ENCODE measurements at places on chromosomes 11 and 22.

DNA sequence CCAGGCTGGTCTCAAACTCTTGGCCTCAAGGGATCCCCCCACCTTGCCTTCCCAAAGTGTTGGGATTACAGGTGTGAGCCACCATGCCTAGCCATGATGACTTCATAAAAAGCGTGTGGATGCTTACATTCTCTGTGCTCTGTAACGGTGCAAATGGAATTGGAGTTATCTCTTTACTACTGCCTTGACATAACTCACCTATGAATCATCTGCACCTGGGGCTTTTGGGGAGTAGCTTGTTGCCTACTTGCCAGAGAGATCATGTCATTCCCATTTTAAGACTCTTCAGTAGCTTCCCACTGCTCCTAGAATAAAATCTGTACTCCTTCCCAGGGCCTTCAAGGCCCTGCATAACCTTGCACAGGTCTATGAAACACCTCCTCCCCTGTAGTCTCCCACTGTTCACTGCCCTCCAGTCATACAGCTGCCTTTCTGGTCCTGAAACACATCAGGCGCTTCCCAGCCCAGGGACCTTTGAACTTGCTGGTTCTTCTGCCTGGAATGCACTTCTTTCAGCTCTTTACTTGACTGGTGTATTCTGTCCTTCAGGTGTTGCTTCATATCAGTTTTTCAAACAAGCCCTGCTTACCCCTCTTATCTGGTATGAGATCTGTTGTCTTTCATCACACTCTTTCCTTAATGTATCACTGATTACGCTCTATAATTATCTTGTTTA is 19.6 kb upstream of the MOGAT2 start:
- no peak for DNase-seq

- no peak for DNase-seq
Measured at GRCh38 chr11:44304091-44305025, 5.6 kb downstream of the ALX4 start.

DNA sequence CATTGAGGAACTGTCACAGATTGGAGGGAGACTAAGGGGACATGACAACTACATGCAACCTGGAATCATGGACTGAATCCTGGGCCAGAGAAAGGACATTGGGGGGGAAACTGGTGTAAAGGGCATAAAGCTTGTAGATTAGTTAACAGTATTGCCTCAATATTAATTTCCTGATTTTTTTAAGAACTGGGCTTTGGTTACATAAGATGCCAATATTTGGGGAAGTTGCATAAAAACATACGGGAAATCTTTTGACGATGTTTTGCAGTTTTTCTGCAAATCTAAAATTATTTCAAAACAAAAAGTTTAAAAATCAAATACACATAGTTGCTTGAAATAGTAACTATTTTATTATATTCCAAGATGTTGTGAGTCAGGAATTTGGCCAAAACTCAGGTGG is 2.9 kb upstream of the FOLR3 start:
- DNase-seq: no peak

DNA sequence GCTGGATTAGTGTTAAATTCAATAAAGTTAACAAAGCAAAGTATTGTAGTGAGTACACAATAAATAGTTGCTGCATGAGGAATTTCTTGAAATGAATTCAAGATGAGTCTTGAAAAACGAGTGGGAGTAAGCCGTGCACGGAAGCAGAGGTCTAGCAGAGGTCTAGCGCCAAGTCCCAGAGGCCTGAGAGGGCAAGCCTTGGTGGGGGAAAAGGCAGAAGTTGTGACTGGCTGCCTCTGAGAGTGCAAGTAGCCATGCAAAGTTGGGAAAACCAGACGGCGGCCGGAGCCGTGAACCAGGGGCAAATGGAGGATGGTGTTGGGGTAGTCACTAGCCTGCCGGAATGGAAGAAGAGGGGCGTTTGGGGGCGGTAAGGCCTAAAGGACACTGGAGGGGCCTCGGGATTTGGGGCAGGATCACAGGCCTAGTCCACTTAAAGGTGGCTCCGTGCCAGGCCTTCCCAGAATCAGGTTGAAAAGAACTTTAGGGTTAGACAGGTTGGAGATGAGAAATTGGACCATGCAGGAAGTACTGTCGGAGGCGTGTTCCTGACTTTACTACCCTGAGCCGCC is 379 bp upstream of the SLC3A2 start:
- no peak for DNase-seq

- DNase-seq: no peak
Measured at GRCh38 chr11:3934658-3935057, 79.2 kb downstream of the STIM1 start.

DNA sequence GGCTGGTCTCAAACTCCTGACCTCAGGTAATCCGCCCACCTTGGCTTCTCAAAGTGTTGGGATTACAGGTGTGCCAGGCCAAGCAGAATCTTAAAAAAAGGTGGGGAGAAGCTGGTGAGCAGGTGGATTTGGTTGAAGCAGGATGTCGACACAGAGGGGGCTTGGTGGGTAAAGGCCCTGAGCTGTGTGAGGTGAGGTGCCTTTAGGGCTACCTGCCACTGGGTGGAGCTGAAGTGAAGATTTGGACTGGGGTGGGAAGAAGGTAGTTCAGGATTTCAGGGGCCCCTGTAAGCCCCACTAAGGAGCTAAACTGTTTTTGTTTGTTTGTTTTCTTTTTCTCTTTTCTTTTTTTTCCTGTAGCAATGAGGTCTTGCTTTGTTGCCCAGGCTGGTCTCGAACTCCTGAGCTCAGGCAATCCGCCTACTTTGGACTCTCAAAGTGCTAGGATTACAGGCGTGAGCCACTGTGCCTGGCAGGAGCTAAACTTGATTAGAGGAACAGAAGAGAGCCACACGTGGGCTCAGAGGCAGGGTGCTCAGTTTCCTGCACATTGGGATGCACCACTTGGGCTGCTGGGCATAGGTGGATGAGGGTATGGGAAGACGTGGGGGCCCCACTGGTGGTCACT is 6.0 kb downstream of the P2RX6 start:
- no peak for DNase-seq

GRCh38 chr11:729492-730074 is 17.7 kb upstream of the TALDO1 start:
- DNase-seq: no peak

DNA sequence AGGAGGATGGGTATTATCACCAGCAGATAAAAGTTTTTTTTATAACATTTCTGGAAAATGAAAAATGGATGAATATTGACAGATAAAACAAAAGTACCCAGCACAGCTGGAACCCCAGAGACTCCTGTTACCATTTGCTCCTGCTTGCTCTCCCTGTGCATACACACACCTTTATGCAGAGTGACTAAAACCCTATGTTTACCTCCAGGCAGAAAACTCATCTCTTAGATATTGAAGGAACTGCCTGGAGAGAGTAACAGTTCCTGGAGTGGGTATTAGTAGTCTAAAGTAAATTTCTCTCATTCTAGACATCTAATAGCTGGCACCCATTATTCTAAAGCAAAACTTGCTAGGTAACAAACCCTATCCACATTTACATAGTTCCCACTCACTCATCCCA is 38.0 kb downstream of the CYP2R1 start:
- DNase-seq: no peak

GRCh38 chr11:792873-793272 is 3.0 kb upstream of the CEND1 start:
- no peak for DNase-seq

GRCh38 chr22:39252461-39253434 is 8.0 kb upstream of the PDGFB start:
- DNase-seq: no peak

- no peak for DNase-seq
Measured at GRCh38 chr11:118334745-118335144, 7.8 kb downstream of the CD3D start.

- no peak for DNase-seq
Measured at GRCh38 chr11:2670541-2671100, 29.2 kb downstream of the KCNQ1OT1 start.

DNA sequence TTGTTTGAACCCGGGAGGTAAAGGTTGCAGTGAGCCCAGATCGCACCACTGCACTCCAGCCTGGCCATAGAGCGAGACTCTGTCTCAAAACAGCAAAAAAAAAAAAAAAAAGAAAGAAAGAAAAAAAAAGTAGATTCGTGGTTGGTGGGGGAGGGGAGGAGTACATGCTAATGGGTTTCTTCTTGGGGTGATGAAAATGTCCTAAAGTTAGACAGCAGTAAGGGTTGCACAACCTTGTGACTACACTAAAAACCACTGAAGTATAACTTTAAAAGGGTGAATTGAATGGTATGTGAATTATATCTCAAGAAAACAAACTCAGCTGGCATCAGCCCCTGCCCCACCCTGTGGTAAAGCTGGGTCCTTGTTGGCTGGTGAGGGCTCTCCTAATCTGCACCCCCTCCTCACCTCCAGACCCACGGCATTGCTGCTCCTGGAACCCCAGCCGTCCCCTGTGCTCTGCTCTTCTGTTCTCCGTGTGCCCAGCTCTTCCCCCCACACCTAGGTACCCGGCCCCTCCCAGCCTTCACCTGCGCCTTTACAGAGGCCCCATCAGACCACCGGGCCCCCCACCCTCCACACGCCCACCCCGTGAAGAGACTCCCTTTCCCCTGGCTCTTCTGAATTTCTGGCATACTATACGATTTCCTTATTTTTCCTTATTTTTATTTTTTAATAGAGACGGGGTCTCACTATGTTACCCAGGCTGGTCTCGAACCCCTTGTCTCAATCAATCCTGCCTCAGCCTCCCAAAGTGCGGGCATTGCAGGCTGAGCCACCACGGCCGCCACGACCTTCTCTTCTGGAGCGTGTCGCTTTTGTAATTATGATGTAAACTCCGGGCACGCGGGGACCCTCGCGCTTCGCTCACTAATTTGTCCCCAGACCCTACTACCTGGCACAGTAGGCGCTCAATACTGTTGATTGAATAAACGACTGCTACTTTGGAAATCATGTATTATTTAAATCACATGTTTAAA is 924 bp upstream of the FADD start:
- no peak for DNase-seq

DNA sequence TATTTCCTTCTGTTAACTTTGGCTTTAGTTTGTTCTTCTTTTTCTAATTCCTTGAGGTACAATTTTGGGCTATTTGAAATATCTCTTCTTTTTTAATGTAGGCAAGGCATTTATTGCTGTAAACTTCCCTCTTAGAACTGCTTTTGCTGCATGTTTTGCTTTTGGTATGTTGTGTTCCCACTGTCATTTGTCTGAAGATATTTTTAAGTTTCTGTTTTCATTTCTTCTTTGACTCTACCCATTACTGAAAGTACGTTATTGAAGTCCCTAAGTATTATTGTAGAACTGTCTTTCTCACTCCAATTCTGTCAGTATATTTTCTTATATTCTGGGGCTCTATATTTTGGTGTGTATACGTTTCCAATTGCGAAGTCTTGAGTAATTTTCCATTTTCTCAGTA is 77.9 kb downstream of the KCNQ1OT1 start:
- no peak for DNase-seq

DNA sequence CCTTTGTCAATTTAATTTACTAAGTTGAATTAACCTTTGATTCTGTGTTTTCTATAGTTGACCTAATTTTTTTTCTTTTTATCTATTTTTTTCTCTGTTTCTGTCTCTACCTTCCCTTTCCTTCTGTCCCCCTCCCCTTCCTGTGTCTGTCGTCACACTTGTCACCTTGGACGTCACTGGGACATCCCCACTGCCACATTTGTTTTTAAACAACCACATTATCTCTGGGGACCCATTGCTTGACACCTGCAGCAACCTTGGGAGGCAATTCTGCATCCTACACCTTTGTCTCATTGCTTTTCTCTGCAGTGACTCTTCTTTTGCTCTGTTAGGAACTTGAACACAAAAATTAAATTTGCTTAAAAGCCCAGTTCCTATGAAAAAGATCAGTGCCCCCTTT is 51.8 kb upstream of the TTC12 start:
- no peak for DNase-seq

DNA sequence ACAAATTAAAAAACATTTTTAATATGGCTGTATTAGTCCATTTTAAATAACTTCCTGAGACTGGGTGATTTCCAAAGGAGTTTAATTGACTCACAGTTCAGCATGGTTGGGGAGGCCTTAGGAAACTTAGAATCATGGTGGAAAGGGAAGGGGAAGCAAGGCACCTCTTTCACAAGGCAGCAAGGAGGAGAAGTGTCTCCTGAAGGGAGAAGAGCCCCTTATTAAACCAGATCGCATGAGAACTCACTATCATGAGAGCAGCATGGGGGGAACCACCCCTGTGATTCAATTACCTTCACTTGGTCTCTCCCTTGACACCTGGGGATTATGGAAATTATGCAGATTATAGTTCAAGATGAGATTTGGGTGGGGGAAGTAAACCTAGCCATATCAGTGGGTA is 488.6 kb downstream of the ETS1 start:
- DNase-seq: no peak

DNA sequence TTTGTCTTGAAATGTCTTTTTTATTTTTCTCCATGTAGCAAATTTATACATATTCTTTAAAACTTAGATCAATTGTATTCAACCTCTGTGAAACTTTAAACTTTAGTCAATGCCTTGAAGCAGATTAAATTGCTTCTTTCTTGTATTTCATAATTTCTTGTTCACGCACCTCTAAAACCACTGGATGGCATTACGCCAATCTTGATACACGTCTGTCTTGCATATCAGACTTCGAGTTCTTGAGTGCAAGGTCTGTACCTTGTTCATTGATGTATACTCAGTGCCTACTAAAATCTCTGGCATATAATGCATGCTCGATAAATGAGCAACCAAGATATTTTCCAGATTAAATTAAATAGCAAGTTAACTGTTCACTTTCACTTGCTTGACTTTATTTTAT is 236.8 kb downstream of the CASP12 start:
- DNase-seq: no peak

- DNase-seq: no peak
Measured at GRCh38 chr11:36116161-36116560, 172.3 kb downstream of the LDLRAD3 start.

DNA sequence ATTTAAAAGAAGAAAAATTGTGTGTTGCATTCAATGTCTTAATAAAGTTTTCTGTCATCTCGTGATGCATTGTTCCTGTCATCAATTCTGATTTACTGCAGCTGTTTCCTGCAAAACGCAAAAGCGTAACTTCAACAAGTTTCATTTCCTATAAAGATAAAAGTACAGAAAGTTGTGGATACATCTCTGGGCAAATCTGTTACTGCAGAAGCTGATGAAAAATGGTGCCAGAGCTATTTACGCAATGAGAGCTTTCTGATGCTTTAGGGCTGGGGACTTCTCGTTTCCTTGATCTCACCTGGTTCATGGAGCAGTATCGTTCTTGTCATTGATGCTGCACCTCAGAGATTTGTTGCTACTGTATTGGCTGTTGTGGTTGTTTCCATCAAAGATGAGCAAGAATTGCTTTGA is 15.5 kb upstream of the MS4A12 start:
- no peak for DNase-seq

GRCh38 chr11:65722261-65722660 is 1.7 kb upstream of the RNASEH2C start:
- no peak for DNase-seq

Data from stimulated activated CD4-positive, alpha-beta T cell treated with anti-CD3 and anti-CD28 coated beads, Interleukin-1b, Interleukin-23, amount 100 ng/mL, for 1 hour (primary cell).